ENCODE measurements at places on chromosomes 1 and 21.

DNA sequence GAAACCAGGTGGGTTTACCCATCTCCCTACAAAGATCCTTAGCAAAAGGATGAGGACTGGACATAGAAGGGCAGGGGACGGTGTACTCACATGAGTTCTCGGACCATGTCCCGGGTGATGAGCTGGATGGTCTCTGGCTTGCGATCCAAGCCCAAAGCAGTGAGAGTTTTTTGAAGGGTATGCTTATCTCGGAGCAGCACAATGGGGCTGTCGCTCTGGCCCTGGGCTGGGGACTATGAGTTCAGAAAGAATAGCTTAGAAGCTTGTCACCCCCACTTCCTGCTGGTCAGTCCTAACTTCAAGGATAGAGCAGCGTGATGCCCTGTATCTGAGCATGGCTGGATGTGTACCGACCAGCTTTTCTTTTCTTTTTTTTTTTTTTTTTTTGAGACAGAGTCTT lies 9.6 kb downstream of the CFAP45 start:
- DNase-seq: no peak

- DNase-seq: no peak
Measured at GRCh38 chr1:28070725-28071593, 17.5 kb downstream of the EYA3 start.

DNA sequence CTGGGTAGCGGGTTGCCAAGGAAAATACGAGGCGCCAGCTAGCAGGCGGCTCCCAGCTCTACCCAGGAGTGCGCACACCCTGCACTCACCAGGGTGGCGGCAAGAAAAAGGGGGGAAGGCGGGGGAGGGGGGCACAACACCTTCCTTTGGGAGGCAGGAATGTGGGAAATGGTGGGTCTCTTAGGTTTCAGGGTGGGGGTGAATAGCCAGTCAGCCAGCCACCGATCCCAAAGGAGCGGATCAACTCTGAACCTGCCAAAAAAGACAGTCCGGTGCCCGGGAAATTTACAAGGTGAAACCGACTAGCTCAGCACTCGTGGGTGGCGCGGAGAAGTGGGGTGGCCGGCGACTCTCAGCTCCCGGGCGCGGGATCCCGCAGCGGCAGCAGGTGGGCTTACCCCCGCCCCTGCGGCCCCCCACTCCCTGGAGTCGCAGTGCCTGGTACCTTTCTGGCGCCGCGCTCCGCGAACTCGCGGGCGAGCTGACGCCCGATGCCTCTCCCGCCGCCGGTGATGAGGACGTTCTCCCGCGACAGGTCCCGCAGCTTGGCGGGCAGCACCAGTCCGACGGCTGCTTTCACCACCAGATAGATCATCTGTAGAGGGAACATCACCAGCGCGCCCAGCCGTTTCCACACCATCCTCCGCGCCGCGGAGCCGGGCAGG lies 1.2 kb downstream of the DHRS3 start:
- no peak for DNase-seq

GRCh38 chr1:230144010-230144614 lies 77.1 kb downstream of the GALNT2 start:
- no peak for DNase-seq
